Activated naive CD4-positive, alpha-beta T cell treated with anti-CD3 and anti-CD28 coated beads, Interleukin-2, amount 50 U/mL, for 72 hours (primary cell): ENCODE measurements at places on chromosomes 4 and X. TPM values are rescaled to one million over a fixed set of nuclear protein-coding genes. Genes with fewer than 3 reads are reported as not detected.
A peak's percentile ranks its signal among the peaks of the same experiment; 100 is the strongest.

- DNase-seq, result no peak
Observed at GRCh38 chr4:127501103-127501502, 131.7 kb upstream of the INTU start.

- no peak for DNase-seq
Observed at GRCh38 chr4:137471895-137472294, 60.4 kb downstream of the PCDH18 start.

DNA sequence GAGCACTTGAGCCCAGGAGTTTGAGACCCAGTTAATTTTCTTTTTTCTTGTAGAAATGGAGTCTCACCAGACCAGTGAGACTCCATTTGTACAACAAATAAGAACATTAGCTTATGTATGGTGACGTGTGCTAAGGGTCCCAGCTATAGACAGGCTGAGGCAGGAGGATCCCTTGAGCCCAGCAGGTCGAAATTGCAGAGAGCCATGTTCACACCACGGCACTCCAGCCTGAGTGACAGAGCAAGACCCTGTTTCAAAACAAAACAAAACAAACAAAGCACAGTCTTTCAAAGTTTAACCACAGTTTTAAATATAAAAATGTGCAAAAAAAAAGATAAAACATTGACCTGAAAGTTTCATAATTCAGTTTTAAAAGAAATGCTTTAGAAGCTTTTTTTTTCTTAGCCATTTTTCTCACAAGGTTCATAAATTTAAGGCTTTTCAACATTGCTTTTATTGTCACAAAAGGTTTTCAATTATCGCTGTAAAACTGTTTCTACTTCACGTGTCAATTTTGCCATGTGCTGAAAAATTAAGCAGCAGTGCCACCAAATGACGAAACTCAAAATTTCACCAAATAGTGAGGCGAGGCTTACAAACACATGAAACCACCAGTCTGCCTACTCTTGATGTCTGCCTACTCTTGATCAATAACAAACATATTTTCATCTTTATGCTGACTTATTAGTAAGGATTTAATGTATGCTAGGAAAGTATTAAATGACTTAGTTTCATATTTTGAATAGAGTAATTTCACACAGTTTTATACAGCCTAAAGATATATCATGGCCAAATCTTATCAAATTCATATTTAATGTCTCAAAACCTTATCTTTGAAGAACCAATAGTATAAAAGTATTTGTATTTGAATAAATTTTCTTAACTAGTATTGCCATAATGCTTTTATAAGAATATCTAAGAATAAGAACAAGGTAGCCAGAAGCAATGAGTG, 126.3 kb downstream of the NEK1 start:
- peak; percentile 39 for DNase-seq

- DNase-seq, result no peak
Observed at GRCh38 chr4:119897260-119897659, 169.4 kb downstream of the MAD2L1 start.

DNA sequence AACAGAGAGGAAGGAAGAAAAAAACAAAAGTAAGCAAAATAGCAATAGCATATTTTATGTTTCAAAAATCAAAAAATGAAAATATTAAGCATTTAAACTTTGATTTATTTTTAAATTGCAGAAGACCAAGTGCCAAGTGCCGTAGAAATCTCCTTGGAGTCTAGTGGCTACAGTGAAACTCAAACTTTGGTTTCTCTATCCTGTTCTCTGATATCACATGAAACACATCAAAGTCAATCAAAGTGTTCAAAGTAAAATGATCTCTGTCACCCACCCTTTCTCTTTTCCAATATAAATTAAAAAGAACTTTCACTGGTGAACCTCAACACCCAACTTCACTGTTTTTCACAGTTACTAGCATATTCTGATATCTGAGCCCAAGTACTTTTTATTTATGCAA, 81.1 kb downstream of the HADH start:
- no peak for DNase-seq

DNA sequence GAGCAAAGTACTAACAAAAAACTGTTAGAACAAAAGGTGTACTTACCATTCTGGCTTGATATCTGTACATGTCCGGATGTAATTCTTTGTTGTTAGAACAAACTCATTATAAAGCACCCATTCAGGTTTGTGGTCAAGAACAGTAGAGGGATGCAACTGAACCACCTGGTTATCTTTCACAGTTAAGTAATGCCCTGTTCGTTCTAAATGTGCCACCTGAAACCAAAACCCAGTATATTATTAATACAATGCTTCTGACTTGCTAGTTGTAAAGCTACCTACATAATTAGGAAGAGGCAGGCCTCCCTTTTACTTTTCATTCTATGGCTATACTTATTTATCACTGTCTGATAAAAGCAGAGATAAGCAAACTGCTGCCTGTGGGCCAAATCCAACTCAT, 54.8 kb downstream of the DHX15 start:
- DNase-seq, result no peak

GRCh38 chr4:142194905-142195304, 558.5 kb downstream of the IL15 start:
- DNase-seq, result no peak

DNA sequence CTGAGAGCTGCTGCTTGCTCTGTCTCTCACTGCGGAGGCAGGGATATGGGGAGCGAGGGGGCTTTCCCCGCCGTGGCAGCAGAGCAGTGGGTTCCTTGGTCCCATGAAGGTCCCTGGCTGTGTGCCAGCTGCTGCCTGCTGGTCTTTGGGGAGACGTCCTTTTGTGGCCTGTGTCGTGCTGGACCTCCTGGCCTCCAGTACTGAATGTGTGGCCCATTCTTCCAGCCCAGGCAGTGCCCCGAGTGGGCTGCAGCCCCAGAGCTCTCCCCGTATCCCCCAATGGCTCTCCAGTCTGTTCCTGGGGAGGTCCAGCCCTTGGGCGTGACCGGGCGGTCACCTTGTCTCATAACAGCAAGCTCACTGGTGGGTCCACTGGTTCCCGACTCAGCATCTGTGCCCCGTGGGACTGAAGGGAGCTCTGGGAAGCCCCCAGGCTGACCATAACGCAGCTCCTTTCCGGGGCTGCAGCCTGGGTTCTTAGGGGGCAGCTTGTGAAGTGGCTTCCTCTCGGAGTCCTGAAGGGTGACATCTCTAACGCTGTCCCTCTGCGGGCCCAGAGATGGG, 115.6 kb downstream of the SMIM20 start:
- DNase-seq, result no peak

DNA sequence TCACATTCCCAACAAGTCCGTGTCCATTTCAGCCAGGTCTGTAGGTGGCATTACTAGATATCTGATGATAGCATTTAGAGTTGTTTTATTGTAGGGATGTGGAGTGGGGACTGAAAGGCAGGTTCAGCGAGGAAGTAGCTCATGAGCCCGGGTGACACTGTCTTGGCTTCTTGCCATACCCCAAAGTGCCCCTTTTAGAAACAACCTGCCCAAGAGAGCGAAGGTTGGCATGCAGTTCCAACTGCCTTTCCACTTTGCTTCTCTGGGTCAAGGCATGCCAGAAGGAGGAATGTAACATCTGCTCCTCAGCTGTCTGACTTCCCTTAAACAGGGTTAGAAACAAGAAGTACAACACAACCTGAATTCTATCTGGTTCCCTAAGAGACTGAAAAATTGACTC, 9.0 kb downstream of the GRIA3 start:
- no peak for DNase-seq

GRCh38 chr4:26709246-26709645, 125.4 kb downstream of the TBC1D19 start:
- DNase-seq, result no peak

GRCh38 chr4:61401771-61402170, 201.6 kb downstream of the ADGRL3 start:
- no peak for DNase-seq

GRCh38 chrX:32153585-32153984, 1057.8 kb downstream of the DMD start:
- DNase-seq, result no peak

DNA sequence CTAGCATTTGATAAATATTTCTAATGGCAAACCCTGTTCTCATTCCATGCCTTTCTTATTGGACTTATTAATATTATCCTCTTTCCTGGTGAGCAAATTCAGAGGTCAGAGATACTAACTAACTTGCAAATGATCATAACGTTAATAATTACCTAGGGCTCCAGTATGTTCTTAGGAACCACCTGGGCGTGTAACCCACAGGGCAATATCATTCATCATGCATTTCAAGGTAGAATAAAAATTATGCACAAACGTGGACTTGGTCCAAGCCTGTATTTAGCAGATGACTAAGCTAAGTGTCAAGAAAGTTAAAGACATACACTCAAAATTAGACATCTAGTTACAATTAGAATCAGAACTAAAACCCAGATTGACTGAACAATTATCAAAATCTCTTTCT, 850.1 kb downstream of the TRIML1 start:
- no peak for DNase-seq

DNA sequence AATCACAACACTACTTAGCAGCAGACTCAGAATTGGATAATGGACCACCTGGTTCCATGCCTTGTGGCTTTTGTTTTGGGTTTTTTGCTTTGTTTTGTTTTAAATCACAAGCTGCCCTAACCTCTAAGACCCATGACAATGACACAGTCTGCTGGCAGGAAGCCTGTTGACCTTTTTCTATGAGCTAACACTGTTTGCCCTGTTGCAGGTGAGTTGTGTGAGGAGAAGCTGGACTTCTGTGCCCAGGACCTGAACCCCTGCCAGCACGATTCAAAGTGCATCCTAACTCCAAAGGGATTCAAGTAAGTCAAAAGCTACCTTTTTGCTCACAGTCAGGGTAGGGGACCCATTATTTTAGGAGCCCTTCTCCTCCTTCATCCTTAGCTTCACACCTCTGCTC, 110.8 kb upstream of the PACRGL start:
- DNase-seq, result no peak

DNA sequence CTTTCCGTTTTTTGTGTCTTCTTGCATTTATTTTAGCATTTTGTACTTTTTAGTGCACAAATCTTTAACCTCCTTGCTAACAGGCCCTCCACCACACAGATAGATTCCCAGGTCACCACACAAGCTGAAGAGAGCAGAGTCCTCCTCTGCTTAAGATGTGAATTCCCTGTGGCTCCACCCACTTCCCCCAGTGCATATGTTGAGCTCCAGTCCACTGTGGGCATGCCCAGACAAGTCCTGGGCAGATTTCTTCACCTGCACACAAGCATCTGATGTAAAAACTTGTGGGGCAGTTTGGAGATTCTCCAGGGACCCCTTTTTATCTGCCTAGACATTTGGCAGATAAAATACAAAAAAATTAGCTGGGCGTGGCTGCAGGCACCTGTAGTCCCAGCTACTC, 19.8 kb upstream of the PASD1 start:
- DNase-seq, result no peak

GRCh38 chr4:40395908-40396793, 61.0 kb downstream of the CHRNA9 start:
- DNase-seq, result no peak

GRCh38 chr4:15513545-15513944, 43.9 kb downstream of the CC2D2A start:
- no peak for DNase-seq

GRCh38 chr4:17920681-17921080, 100.9 kb downstream of the LCORL start:
- no peak for DNase-seq

- DNase-seq, result no peak
Observed at GRCh38 chrX:2677764-2678163, 13.3 kb upstream of the CD99 start.

GRCh38 chr4:182246401-182247205, 3.4 kb downstream of the TENM3 start:
- no peak for DNase-seq

GRCh38 chr4:159422019-159422418, 319.1 kb downstream of the RAPGEF2 start:
- no peak for DNase-seq

DNA sequence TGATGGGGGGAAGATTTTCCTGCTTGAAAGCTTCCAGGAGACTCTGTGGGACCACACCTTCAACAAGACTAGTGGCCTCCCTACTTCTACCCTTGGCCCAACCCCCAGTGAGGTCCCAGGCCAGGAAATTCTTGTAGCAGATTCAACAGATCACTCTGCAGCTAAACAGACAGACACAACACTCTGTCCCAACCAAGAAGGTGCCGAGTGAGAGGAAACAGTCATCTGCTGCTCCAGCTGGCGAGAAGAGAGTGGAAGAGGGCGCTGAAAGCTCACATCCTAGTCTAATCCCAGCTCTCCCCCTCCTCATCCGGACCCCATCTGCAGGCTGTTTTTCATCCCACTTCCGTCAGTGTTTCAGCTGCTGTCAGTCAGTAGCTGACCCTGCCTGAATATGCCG, 63.4 kb downstream of the CHRDL1 start:
- no peak for DNase-seq

- DNase-seq, result no peak
Observed at GRCh38 chr4:83851261-83852084, 315.6 kb downstream of the GPAT3 start.

DNA sequence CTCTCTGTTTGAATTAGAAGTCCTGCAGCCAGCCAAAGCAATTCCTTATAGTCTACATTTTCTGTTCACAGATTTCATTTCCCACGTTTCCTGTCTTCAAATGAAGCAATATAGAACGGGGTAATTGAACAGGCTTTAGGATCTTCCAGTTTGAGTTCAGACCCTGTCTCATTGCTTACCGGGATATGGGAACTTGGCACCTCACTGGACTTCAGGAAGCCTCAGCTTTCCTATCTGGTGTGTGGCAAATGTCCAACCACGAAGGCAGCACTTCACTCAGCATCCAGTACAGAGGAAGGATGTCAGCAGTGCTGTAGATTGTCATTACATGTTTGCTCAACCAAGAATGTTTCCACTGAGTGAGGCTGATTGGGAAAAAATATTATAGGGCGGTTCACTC, 271.1 kb upstream of the ZFP42 start:
- no peak for DNase-seq

GRCh38 chr4:99960648-99961047, 10.6 kb upstream of the H2AZ1 start:
- DNase-seq, result no peak

- no peak for DNase-seq
Observed at GRCh38 chrX:20212486-20213089, 54.1 kb downstream of the RPS6KA3 start.

USP26 gene
- total RNA-seq, result not detected

USP11 gene
- 14.5 TPM for total RNA-seq

ZNF630 gene
- 3.0 TPM for total RNA-seq

SLC25A4 gene
- total RNA-seq, result 3.1 TPM

MAP7D2 gene
- total RNA-seq, result 0.25 TPM

ZCCHC12 gene
- 0.60 TPM for total RNA-seq

SYN1 gene
- 3.0 TPM for total RNA-seq

SCML2 gene
- total RNA-seq, result 5.3 TPM

CT45A8 gene
- total RNA-seq, result not detected

UPF3B gene
- 17.5 TPM for total RNA-seq
